ENCODE measurements at places on chromosomes 7 and 10.

- no peak for DNase-seq
Measured at GRCh38 chr10:130000918-130001317, 36.8 kb upstream of the EBF3 start.

- DNase-seq: no peak
Measured at GRCh38 chr7:35359423-35359822, 105.5 kb upstream of the TBX20 start.

DNA sequence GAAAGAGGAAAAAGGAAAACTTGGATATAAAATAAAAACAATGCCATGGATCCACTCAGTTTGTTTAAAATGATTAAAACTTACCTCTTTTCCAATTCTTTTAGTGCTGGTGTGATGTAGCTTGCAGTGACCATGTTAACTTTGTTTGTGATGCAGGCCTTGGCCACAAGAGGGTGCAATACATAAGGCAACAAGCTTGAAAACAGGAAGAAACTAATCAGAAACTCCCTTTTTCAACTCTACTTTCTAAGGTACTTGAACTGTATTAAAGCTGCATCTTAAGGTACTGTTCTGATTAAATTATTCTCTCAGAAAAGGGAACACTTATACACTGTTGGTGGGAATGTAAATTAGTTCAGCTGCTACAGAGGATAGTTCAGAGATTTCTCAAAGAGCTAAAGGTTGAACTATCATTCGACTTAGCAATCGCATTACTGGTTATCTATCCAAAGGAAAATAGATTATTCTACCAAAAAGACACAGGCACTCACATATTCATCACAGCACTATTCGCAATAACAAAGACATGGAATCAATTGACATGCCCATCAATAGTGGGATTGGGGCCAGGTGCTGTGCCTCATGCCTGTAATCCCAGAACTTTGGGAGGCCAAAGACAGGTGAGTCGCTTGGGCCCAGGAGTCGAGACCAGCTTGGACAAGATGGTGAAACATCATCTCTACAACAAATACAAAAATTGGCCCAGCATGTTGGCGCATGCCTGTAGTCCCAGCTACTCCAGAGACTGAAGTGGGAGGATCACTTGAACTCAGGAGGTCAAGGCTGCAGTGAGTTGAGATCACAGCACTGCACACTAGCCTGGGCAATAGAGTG lies 50.9 kb downstream of the AASS start:
- DNase-seq: peak; percentile 32

DNA sequence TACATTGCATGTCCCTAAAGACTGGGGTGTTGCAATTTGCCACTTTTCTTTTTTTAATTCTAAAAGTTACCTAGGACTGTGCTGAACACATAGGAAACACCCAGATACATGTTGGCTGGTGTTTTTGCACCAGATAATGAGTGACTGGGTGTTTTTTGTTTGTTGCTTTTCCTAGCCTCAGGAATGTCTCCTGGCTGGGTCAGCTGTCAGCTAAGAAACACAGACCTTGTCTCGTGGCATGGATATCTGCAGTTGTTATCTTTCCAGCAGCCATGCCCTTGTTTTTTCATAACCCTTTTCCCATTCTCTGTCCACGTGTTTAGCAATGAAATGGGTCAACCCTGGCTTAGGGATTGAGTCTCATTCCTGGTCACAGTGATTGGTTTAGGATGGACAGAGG lies 433.9 kb upstream of the ZMIZ1 start:
- DNase-seq: no peak

DNA sequence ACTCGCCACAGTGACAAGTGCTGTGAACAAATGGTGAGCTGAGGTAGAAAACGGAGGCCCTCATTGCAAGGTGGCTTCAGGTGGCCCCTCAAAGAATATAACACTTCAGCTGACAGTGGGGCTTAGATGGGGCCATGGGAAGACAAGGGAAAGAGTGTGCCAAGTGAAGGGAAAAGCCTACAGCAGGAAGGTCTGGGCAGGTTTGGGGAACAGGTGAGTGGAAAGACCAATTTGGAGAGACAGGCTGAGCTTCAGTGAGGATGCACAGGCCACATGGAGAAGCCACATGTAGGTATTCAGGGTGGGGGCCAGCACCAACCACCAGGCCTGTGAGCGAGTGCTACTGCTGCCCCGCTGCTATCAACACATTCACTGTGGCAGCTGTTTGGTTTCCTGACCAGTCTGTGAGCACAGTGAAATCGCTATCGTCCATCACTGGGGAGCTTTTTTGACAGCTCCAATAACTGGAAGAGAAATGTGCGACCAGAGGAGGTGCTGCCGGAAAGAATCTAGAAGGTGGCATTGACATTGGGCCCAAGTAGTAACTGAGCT lies 3.4 kb downstream of the POLD2 start:
- DNase-seq: no peak

GRCh38 chr7:8998762-8999161 lies 565.4 kb downstream of the NXPH1 start:
- no peak for DNase-seq

GRCh38 chr7:48083114-48083830 lies 5.8 kb upstream of the UPP1 start:
- DNase-seq: no peak
